CD4-positive, CD25-positive, alpha-beta regulatory T cell (primary cell): ENCODE measurements at places on chromosomes 11 and 22. TPM values are rescaled to one million over a fixed set of nuclear protein-coding genes. Genes with fewer than 3 reads are reported as not detected.
A peak's percentile ranks its signal among the peaks of the same experiment; 100 is the strongest.

Gene NUP50
- 98.8 TPM for total RNA-seq

Gene ANKK1
- total RNA-seq = 0.89 TPM

DNA sequence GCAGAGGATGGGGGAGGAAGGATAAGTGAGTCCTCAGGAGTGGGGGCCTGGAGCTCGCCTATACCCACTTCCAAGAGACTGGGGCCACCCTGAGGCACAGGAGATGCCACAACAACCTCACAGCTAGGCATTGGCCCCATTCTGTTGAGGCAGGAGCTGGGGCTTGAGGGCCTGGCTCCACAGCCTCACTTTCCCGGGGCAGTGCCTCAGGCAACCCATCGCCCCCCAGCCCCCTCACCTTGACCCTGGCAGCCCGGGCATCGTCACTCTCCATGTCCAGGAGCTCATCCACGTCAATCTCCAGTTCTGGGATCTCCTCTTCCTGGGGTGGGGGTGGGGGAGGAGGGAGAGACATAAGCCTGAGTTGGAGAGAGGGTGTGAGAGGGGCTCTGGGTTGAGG, 1.8 kb downstream of the PPP1R14B start:
- H3K4me1 ChIP-seq = peaks cover 55% of the 10 kb centered on the region
- no peak for DNase-seq
- H3K36me3 ChIP-seq = peaks cover 4% of the 10 kb centered on the region
- H3K27ac ChIP-seq = peak overlapping the region; percentile 55
- H3K27me3 ChIP-seq = no peaks in the 10 kb centered on the region

- peaks cover 40% of the 10 kb centered on the region for H3K4me1 ChIP-seq
- H3K36me3 ChIP-seq = no peaks in the 10 kb centered on the region
- H3K4me3 ChIP-seq = peak overlapping the region; percentile 54
These were observed 1.2 kb upstream of the CERK start for GRCh38 chr22:46739094-46739870.

GRCh38 chr22:46171940-46172339, 21.6 kb downstream of the PPARA start:
- H3K27ac ChIP-seq = no peak overlapping the region
- DNase-seq = no peak
- H3K27me3 ChIP-seq = no peaks in the 10 kb centered on the region
- no peaks in the 10 kb centered on the region for H3K36me3 ChIP-seq
- H3K4me3 ChIP-seq = no peak overlapping the region
- H3K4me1 ChIP-seq = peaks cover 4% of the 10 kb centered on the region

DNA sequence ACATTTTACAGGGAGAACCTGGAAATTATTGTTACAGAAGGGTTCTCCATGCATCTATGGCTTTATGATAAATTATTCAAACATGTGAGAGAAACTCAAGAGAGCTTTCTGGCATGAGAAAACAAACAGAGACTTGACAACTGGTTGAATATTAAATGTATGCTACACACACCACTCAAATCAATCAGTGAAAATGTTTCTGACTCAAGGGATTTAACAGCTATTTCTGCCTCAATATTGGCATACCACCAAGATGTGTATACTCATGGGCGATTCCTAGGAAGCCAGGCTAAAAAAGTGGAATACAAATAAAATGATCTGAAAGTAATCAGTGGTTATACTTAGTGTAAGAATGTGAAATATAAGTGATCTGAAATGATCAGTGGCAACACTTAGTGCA, 15.8 kb upstream of the OR51T1 start:
- no peak overlapping the region for H3K4me3 ChIP-seq
- DNase-seq = no peak
- no peaks in the 10 kb centered on the region for H3K27me3 ChIP-seq

DNA sequence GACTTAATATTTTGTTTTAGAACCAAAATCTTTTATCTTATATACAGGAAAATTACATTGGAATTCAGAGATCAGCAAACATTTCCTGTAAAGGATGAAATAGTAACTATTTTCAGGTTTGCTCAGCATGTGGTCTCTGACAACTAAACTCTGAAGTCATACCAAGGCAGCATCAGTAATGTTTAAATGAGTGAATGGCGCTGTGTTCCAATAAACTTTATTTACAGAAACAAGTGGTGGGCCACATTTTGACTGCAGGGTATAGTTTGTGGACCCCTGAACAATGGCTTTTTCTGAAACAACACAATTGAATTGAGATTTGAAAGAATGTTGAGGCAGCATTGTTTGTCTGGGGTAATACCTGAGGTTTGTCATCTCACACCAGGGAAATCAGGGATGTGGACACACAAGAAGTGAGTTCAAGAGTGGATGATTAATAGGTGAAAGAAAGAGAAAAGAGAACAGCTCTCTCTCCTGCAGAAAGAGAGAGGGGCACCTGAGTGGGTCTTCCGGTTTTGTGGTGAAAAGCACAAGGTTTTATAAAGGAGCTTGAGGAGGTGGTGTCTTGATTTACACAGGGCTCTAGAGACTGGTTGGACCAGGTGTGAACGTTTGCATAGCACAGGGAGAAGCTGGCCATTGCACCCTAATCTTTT, 113.5 kb upstream of the VPREB1 start:
- H3K27ac ChIP-seq = no peak overlapping the region
- H3K4me3 ChIP-seq = no peak overlapping the region
- H3K27me3 ChIP-seq = peaks cover 3% of the 10 kb centered on the region
- no peak for DNase-seq

DNA sequence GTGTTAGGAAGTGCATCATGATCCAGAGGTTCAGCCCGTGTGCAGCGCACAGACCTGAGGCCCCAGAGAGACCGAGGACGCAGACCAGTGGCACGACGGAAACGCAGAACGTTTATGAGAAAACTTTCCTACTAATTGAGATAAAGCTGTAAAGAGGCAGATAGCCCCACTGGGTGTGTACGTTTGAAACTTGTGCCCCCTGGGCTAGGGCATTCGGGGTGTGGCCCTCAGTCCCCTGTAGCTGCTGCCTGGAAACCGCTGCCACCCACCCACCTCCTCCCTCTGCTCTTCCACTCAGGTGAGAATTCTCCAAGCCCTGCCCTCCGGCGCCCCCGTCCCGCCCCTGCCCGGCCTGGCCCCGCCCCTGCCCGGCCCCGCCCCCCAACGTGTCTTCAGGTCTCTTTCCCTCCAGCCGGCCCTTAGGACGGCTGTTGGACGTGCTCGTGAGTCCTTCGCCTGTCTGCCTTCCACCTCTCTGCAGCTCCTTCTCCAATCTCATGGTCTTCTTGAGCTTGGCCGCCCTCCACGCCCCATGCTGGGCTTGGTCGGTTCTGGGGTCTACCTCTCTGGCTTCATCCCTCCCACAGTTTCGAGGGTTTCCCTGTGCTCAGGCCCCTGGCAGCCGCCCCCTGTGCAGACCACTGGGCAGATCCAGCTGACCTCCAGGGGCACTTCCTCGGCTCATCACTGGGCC, 12.1 kb downstream of the MAPK8IP2 start:
- no peaks in the 10 kb centered on the region for H3K36me3 ChIP-seq
- no peaks in the 10 kb centered on the region for H3K27me3 ChIP-seq
- H3K4me3 ChIP-seq = no peak overlapping the region
- H3K27ac ChIP-seq = no peak overlapping the region

DNA sequence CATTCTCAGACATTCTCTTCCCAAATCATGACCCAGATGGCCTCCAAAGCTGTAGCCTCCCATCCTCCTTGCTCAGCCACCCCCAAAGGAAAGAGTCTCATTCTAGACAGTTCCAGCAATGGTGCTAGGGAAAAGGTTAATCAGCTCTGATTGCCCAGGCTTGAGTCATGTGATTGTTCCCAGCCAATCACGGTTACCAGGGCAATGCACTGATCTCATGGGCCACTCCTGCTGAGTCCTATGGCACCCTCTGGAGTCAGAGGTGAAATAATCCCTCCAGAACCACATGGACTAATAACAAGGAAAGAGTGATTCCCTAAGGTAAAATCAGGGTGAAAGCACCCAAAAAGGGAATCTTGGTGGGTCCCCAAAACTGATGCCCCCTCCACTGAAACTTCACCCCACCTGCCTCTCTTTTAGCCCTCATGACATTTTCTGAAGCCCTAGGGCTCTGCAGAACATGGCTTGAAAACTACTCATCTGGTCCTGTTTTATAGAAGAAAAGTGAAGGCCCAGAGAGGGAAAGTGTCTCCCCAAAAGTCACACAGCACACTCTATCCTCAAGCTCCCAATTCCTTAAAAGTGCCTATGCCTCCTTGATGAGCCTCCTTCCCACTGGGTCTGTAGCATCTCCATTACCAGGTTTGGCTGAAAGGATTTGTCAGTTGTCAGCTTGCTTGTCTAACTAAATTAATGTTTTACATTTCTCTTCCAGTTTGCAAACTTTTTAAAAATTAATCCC, 203.7 kb downstream of the MN1 start:
- no peak overlapping the region for H3K4me3 ChIP-seq
- H3K4me1 ChIP-seq = no peaks in the 10 kb centered on the region
- no peaks in the 10 kb centered on the region for H3K36me3 ChIP-seq
- H3K27me3 ChIP-seq = no peaks in the 10 kb centered on the region
- no peak for DNase-seq
- H3K27ac ChIP-seq = no peak overlapping the region

- no peak overlapping the region for H3K4me3 ChIP-seq
- no peaks in the 10 kb centered on the region for H3K36me3 ChIP-seq
- no peaks in the 10 kb centered on the region for H3K4me1 ChIP-seq
- no peak for DNase-seq
- peaks cover 9% of the 10 kb centered on the region for H3K27me3 ChIP-seq
- no peak overlapping the region for H3K27ac ChIP-seq
These were observed 13.6 kb upstream of the RFPL2 start for GRCh38 chr22:32218470-32218869.
